ENCODE measurements at places on chromosomes 3 and 15.
A peak's percentile ranks its signal among the peaks of the same experiment; 100 is the strongest.

- no peak for DNase-seq
These were observed 119.7 kb downstream of the CD47 start for GRCh38 chr3:107970993-107971580.

- no peak for DNase-seq
These were observed 32.9 kb downstream of the ZBTB11 start for GRCh38 chr3:101643861-101644613.

- no peak for DNase-seq
These were observed 1.5 kb downstream of the SMAD6 start for GRCh38 chr15:66703540-66703941.

DNA sequence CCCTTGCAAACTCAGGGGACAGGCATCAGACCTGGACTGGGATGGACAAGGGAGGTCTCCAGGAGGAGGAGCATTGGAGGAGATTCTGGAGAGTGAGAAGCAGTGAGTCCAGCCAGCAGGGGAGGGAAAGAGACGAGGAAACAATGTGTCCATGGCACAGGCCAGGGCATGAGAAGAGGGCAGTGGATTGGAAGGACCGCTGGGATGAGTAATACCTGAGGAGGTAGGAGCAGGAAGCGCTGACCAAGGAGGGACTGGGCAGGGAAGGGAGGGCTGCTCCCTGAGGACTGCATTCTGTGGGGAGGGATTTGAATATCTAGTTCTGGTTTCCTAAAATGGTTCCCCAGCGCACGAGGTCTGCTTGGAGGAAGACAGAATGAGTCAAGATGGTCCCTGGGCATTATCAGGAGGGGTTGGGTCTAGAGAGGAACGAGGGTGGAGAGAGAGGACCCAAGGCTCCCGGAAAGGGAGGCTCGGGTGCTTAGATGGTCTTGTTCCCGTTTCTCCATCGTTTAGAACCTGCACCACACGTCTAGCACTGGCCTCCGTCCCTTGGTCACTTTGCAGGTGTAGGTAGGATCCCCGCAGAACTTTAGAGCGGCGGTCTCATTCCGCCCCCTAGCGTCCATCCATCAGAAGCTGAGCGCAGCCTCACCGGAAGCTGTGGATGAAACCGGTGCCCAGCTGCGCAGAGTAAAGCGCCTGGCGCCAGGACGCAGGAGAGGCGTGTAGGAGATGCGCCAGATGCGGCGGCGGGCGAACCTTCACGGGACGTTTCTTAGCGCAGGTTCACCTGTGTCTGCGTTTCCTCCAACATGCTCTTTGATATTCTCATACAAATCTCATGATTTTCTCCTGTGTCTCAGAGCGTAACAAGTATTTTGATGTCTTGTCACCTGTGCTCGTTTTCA lies 190.7 kb upstream of the NDN start:
- peak; percentile 17 for DNase-seq

DNA sequence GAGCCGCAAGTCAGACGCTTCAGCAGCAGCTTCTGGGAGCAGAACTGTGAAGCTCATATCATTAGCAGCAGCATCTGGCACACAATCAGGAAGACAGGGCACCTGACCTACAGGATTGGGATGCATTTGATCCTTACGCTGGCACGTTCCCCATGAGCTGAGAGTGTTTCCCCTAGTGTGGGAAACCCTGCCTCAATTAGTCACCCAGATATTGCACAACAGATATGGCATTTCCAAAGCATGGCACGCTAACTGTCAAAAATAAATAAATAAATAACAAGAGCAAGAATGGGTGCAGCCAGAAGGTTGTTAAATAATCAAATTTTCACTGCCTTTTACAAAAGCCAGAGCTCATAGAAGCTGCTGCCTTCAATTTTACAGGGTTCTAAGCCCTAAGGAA lies 189.6 kb upstream of the THBS1 start:
- no peak for DNase-seq

DNA sequence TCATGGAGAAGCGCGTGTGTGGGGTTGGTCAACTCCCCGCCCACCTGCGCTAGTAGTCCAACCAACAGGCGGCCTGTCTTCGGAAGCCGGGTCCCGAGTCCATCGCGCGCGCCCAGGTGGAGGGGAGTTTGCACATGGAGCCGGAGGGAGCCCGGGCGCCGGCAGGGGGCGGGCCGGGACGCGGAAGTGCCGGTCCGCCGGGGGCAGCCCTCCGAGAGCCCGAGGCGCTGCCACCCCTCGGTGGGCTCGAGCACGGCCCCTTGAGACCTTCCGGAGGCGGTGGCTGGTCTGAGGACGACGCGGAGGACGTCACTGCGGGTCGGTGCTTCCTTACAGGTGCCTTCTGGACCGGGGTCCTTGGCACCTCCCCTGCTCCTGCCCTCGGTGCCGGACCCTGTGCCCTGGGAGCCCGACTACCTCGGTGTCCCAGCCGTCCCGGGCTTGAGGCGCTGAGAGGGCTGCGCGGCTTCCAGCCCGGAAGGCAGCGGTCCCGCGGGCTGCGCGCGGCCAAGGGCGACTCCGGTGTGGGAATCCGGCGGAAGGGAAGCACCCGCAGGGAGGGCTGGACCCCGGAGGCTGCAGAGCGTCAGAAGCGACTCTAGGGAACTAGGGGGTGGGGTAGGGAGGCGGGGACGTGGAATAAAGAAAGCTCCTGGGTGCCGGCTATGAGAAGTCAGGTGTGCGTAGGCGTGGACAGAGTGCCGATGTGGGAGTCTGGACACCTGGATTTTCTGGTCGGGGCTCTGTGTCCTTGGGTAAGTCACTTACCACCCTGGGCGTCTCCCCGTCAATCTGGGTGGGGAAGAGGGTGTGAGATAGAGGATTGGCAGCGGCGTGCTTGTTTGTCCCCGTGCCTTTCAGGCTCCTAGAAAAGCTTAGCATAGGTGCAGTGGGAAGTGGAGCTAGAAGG lies 212.3 kb downstream of the FGF12 start:
- DNase-seq: peak; percentile 56

DNA sequence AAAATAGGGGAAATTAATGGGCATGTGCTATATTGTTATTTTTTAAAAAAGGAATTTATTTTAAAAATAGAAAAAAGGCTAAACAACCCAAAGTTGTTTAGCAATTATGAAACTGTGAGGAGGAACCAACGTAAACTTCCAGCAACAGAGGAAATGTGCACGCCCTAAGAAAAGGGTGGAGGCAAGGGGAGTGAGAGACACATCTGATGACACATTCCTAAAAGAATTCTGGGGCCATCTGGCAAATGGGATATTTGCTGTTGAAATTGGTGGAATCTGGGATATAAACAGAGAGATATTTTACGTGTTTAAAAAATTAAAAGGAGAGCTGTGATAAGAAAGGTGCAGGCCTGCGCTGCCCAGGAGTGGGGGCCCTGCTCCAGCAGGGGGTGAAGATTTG lies 50.8 kb upstream of the MUC13 start:
- DNase-seq: no peak

- DNase-seq: no peak
These were observed 379.0 kb upstream of the SGO1 start for GRCh38 chr3:20564966-20565365.

GRCh38 chr3:52121464-52121805 lies 32.8 kb downstream of the POC1A start:
- DNase-seq: no peak

- DNase-seq: no peak
These were observed 63.8 kb downstream of the NCEH1 start for GRCh38 chr3:172647080-172647479.

GRCh38 chr3:153043729-153044328 lies 118.2 kb upstream of the RAP2B start:
- no peak for DNase-seq

DNA sequence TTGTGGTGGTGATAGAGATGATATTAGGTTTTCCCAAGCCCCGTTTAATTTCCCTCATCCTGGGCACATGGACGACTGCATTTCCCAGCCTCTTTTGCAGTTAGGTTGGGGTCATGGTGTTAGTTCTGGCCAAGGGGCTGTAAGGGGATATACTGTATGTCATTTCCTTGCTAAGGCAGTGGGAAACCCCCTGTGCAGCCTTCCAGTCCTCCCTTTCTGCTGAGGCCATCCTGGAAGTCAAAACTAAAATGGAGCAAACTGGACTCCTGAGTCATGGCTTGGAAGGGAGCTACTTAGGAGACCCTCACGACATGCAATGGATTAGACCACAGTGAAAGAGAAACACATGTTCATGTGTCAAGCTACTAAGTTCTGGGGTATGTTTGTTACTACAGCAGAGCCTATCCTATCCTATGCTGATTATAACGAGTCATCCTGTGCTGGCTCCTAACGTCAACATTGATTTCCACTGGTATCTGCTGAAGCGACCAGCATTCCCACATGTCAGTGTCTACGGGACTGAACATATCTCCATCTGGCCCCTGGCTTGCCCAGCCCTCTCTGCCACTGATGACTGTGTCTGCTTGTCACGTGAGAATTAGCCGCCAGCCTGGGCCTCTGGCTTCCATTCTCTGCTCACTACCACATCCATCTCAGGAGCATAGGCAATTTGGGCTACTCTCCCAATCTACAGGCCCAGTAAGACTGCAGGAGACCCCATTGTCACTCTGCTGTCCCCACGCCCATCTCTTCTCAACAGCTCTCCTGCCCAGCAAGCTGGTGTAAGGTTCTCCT lies 85.6 kb upstream of the MEF2A start:
- DNase-seq: no peak

GRCh38 chr15:101255051-101255395 lies 3.2 kb upstream of the CHSY1 start:
- no peak for DNase-seq

- DNase-seq: no peak
These were observed 429.7 kb upstream of the RASGRP1 start for GRCh38 chr15:38994310-38994709.

GRCh38 chr3:107674371-107674770 lies 151.6 kb downstream of the BBX start:
- no peak for DNase-seq

GRCh38 chr3:112531358-112531781 lies 30.4 kb downstream of the ATG3 start:
- no peak for DNase-seq

DNA sequence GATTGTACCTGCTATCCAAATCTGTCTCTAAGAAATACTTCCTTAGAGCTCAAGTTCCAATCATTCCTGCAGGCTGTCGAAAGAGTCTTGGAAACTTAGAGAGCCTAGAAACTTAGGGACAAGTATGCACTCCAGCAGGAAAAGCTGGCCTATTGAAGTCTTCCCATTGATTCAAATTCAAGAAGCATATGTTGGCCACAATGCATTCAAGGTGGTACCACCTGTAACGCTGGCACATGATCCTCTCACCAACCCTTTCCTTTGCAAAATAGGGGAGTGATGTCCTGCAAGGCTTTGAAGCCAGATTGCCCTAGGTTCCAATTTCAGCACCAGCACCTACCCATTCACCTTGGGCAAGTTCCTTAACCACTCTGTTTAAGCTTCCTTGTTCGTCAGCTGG lies 6.0 kb downstream of the ADAMTS9 start:
- peak; percentile 65 for DNase-seq

- no peak for DNase-seq
These were observed 40.1 kb downstream of the OXNAD1 start for GRCh38 chr3:16305111-16305541.

DNA sequence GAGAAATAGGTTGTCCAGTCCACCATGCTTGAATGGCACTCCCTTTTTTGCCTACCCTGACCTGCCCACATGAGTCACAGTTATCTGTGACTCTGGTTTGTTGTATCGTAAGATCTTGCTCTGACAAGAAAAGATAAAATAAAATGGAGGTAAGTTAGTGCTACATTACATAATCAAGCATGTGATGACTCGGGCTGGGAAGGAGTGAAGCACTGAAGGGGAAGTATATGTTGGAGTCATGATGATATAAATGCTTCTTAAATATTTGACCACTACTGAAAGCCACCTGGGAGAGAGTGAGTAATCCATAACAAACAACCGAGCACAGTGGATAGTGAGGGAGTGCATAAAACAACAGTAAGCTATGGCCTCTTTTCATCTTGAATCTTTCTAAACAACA lies 124.4 kb downstream of the SHOX2 start:
- DNase-seq: no peak
